ENCODE measurements at places on chromosomes 11 and 22.

DNA sequence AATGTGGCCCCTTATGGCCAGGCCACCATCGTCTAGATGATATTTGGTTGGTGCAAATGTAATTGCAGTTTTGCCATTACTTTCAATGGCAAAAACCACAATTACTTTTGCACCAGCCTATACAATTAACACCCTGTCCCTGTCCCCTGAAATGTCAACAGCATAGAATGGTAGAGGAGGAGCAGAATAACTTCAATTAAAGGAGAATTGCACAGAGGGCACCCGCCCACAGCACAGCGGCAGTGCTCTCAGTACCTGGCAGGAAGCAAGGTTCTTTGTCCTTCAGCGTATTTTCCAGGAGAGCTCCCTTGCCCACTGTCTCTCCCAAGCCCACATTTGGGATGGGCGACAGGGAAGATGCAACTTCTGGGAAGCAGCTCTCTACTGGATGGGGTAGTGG lies 115.3 kb downstream of the TRIM29 start:
- no peak for DNase-seq

- no peak for DNase-seq
Measured at GRCh38 chr22:27911330-27911729, 7.7 kb downstream of the PITPNB start.

GRCh38 chr11:12535321-12535720 lies 138.9 kb upstream of the TEAD1 start:
- DNase-seq = no peak

DNA sequence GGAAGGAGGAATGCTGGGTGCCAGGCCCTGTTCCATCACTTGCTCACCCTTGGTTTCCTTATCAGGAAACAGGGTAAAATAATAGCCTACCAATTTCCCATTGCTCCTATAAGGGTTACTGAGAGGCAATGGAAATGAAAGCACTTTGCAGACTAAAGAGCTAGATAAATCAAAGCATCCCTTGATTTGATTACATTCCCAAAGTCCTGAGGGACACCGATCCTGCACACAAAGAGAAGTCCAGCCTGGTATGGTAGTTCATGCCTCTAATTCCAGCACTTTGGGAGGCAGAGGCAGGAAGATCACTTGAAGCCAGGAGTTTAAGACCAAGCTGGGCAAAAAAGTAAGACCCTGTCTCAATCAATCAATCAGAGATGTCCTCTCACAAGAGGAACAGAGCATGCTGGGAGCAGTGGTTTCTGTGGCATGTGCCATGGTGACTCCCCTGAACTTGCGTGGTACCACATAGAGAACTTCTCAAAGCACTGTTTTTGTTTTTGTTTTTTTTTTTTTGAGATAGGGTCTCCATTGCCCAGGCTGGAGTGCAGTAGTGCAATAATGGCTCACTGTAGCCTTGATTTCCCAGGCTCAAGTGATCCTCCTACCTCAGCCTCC lies 10.7 kb downstream of the TBC1D10A start:
- DNase-seq = no peak

DNA sequence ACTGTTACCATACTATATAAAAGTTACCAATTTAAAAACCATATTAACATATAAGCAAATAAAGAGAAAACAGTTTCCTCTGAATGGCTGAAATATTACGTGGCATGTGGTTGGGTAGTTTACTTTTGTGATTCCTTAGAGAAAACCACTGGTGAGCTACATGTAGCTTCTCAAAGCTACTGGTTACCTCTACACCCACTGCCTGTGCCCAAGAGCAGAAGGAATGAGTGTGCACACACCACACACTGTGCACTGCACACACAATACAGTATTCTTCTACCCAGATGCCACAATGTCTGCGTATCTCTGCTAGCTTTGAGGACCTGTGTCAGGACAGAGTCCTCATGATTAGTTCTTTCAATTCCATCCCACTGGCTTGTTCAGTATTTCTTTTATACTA lies 25.5 kb upstream of the YPEL1 start:
- DNase-seq = no peak

DNA sequence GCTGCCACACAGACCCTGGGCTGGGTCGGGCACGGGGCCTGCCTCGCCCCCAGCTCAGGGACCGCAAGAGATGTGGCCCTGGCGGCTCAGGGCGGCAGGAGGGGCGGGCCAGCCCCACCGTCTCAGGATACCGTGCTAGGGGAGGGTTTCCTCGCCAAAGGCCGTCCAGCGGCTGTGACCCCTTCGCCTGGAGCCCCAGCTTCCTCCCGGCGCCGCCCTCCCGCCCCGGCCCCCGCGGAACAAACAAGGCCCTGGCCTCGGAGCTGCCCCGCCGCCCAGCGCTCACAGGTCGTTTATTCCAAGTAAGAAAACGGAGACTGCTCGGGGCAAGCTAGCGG lies 543 bp upstream of the AP2A2 start:
- no peak for DNase-seq

DNA sequence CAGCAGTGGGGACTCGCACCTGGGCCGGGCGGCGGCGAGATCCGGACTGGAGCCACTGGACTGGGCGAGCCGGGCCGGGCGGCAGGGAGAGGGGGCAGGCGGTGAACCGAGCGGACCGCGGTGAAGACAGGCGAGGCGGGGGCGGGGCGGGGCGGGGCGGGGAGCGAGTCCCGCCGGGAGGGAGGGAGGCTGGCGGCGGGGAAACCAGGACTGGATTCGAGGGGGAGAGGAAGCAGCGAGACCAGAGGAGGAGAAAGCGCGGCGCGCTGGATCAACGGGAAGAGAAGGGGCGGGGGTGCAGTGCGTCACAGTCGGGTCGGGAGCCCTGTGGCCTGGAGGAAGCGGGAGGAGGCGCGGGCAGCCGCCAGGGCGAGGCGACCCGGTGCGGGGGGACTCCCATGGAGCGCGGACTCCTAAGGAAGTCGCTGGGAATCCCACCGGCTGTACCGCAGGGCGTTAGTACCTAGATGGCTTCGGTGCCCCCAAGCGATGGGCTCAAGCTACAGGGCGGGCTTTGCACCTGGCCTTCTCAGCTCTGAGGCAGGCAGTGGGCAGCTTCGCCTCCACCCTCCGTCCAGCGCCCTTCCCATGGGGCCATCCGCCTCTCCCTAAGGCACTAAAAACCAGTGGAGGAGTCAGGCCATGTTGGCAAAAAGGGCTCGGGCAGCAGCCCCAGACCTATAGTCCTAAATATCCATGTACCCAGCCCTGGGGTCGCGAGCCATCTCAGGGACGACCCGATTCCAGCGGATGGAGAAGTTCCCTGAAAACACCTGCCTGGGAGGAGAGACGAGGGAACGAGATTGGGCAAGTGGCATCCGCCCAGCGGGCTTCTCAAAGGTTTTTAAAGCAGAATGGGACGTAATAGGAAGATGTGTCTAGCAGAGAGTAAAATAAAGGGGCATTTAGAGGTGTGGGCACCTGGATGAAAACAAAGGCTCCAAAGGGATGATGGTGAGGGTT lies at the start of gene TMEM121B:
Gene TMEM121B, minus strand, starts transcription at position 128 of the 963 bp plus-strand sequence. CDS start 233 bp downstream, outside the sequence.
- peak; percentile 68 for DNase-seq

GRCh38 chr11:65498977-65499712 lies at the start of gene MALAT1:
TSS of gene MALAT1 (plus strand) at chr11:65499045.
- DNase-seq = peak; percentile 97

DNA sequence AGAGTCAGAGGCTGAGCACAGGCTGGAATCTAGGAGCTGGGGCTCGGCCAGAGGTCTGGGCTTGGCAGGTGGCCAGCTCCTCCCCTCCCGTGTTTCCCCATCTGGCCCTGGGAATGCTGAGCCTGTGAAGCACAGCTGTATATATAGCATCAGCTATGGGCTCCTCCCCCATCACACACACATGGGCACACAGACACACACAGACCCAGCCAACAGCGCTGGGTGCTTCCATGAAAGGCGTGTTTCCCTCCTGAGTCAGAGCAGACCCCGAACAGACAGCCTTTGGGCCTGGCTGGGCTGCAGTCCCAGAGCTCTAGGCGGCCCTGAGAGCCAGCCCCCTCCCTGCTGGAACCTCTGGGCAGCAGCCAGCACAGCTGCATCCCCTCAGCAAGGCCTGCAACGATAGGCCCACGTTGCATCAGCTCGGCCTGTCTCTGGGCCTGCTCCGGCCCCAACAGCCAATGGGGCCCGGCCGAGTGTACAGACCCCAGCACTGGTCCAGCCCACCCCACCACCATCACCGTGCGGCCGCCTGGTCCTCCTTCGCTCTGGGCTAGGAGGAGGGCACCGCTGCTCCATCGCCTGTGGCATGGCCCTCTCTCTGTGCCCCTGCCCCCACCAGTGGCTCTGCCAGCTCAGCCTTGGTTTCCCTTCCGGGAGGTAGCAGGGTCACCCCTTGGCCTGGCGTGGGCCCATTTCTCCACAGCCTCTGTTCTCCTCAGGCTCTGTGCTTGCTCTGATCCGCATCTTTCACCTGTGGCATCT lies 7.6 kb upstream of the SERPINH1 start:
- peak; percentile 98 for DNase-seq

- DNase-seq = no peak
Measured at GRCh38 chr22:48823941-48824340, 1003.7 kb downstream of the BRD1 start.

GRCh38 chr11:5476186-5476819 lies 12.2 kb upstream of the OR52D1 start:
- peak; percentile 74 for DNase-seq

DNA sequence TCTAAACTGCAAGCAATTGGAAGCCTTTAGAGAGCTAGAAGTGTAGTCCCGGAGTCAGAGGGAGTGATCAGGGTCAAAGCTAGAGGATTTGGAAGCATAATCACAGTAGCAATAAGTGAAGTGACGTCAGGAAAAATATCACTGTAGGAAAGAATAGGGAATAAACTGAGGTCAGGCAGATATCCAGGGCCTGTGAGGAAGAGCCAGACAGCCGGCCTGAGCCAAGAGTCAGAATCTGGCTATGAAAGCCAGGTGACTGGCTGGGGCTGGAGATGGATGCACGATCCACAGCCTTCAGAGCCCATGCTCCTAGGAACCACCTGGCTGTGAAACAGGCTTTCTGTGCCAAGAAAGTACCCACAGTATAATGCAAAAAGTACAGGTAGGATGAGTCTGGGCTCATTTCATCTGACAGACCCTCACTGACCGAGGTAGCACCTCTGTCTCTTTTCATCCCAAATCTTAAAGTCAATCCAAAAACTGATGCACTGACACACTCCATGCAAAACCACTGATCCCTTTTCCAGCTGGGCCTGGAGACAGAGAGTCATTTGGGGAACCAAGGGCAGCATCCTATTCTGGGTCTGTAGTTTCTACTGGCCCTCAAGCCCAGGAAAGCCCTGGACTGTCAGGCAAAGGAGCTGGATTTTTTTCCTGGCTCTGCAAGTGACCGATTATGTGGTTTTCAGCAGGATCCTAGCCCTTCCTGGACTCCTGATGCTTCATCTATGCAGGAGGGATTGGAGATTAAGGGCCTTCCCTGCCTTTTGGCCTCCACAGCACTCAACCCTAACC lies 21.3 kb downstream of the TRIM66 start:
- no peak for DNase-seq

DNA sequence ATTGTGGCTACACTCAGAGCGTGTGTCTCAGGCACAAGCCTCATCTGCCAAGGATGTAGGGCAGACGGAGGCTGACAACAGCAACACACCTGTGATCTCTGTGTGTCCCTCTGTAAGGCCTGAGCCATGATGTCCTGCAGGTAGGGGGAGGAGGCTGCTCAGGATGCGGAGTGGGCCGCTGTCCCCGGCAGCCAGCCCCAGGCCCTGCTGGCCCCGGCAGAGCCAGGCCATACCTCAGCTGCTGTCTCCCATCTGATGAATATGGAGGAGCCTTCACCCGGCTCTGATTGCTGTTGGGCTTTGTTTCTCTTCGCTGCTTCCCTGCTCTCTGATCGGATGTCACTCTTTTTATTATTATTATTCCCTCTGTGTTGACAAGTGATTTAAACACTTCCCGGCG lies 83.6 kb upstream of the NCAM1 start:
- no peak for DNase-seq

Measured in GM23248 (cell line).